ENCODE measurements at places on chromosomes 16 and 17. TPM values are rescaled to one million over a fixed set of nuclear protein-coding genes. Genes with fewer than 3 reads are reported as not detected.
A peak's percentile ranks its signal among the peaks of the same experiment; 100 is the strongest.

DNA sequence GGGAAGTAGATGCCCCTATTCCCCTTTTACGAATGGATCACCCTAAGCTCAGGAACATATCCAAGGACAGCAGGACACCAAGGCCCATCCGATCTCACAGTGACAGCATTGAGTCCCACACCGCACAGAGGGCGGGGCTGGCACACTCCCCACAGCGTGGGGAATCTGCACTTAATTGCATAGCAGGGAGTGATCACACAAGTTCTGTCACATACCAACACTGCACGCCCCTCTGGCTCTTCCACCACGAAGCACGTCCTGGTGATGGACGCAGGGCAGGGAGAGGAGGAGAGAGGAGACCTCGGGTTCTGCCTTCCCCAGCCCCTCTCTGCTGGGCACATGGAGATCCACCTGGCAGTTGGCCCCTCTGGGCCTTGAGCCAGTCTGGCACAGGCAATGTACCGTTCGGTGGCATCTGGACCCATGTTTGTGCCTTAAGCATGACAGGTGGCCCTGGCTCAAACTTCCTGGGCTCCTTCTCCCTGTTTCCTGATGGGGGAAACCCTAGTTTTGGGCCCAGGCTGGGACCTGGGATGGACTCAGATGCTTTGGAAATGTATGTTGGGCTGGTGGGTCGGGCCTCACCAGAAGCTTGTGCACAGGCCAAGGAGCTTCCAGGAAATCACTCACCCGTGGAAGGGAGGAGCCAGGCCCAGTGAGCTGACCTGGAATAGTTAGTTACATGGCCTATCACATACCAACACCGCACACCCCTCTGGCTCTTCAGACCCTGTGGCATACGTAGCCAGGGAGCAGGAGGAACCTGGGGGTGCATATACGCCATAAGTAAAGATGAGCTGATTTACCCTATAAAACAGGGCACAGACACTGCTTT is 35.1 kb upstream of the CREBBP start:
- DNase-seq: no peak

- no peak for DNase-seq
These were observed 156.2 kb downstream of the ABCC12 start for GRCh38 chr16:47999595-47999994.

Gene CACNG5
- not detected for total RNA-seq

- DNase-seq: no peak
These were observed 29.0 kb downstream of the GLG1 start for GRCh38 chr16:74577882-74578366.

DNA sequence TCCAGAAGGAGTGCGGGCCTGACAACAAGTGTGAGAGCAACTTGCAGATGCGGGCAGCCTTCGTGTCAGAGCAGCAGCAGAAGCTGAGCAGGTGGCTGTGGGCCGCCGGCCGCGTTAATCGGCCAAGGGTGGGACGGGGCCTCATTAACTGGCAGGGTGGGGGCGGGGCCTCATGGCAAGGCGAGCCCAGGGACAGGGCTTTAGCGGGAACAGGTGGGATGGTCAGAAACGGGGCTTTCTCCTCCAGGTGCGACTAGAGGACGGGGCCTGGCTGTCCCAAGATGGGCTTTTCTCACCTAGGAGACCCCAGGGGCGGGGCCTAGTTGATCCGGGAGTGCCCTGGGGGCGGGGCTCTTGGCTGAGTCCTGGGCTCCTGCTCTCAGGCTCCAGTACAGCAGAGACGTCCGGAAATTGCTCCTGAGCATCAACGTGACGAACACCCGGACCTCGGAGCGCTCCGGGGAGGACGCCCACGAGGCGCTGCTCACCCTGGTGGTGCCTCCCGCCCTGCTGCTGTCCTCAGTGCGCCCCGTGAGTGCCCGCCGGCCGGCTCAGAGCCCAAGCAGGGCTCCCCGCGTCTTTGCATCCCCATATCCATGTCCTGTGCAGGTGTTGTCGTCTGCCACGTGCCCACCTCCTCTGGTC is 18.4 kb upstream of the PDK2 start:
- DNase-seq: peak; percentile 47

GRCh38 chr16:24255456-24256371 is at the start of gene CACNG3:
TSS of gene CACNG3 (plus strand) at chr16:24256335. CDS start at chr16:24256755, 420 bp downstream.
- peak; percentile 72 for DNase-seq

DNA sequence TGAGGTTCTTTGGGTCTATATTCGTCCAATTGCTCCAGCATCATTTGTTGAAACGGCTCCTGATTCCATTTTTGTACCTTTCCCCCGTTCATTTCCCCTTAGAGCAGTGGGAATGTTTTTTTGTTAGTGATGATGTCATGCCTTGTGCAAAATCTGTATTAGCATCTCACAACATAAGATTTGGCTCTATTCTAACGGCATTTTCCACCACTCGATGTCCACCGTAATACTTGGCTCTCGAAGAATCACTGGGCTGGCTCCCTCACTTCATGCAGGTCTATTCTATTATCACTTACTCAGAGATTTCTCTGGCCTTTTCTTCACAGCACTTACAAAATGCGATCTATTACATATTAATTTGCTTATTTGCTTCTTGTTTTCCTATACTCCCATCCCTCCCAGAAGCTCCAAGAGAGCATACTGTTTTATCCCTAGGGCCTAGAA is 571 bp upstream of the NME1 start:
- no peak for DNase-seq

DNA sequence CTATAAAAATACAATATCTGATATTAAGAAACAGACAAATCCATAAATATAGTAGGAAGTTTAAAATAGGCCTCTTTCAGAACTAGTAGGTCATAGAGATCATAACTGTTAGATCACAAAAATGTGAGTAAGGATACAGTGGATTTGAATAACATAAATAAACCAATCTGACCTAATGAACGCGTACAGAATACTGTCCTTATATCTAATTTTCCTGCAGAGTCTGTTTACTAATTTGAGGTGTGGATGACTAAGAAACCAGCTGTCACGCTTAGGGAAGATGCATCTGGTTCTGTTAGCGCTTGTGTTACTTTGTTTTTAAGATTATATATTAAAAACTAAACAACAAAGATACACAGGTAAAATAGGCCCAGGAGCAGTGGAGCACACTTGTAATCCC is 14.8 kb downstream of the CPD start:
- no peak for DNase-seq
